IPS DF 19.7 (cell line): ENCODE measurements at places on chromosomes 2 and 18.

DNA sequence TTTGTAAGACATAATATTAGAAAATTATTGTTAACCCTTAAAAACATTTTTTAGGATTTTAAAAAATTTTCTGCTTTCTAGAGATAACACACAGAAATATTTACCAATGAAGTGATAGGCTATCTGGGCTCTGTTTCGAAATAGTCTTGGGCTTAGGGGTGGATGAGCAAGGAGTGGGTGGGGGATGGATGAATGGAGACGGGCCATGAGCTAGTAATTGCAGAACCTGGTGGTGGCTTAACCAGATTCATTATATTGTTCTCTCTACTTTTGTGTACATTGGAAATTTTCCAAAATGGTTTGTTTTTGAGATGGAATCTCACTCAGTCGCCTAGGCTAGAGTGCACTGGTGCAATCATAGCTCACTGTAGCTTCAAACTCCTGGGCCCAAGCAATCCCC lies 89.6 kb downstream of the TCF7L1 start:
- DNase-seq = no peak

DNA sequence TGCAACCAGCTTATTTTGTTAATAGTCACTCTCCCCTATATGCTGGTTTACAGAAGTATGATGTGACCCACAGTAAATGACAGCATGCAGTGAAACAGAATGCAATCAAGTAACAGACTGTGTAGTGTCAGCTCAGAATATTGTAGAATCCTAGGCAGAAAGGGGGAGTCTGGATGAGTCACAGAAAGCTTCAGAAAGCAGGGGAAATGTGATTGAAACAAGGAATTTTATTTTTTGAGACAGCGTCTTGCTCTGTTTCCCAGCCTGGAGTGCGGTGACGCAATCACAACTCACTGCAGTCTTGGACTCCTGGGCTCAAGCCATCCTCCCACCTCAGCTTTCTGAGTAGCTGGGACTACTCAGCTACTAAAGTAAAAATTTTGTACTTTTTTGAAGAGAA lies 219.9 kb upstream of the FBXO11 start:
- no peak for DNase-seq

DNA sequence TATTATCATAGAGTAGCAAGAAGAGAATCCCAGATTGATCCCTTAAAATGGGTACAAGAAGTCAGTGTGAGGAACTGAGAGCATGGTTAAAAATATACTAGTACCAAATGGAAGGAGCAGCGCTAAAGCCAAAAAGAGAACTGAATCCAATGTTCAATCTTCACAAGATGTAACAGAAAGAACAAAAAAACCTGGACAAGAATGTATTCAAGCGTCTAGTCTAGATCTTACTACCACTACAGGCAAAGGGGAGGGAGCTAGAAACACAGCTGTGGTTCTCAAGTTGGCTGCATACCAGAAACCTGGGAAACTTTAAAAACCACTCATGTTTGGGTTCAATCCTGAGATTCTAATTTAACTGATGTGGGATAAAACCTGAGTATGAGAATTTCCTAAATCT lies 57.5 kb downstream of the PIAS2 start:
- no peak for DNase-seq

- DNase-seq = no peak
Measured at GRCh38 chr18:35122586-35123224, 81.5 kb downstream of the MAPRE2 start.

GRCh38 chr2:195984923-195985726 lies 83.5 kb downstream of the DNAH7 start:
- no peak for DNase-seq

GRCh38 chr2:150280231-150280630 lies 207.2 kb downstream of the RND3 start:
- no peak for DNase-seq

- no peak for DNase-seq
Measured at GRCh38 chr18:12598181-12598930, 59.6 kb downstream of the SPIRE1 start.

GRCh38 chr2:85753525-85754312 lies at the start of gene ATOH8:
ATOH8 (plus strand) TSS chr2:85753991; CDS start chr2:85754190, 199 bp downstream.
- no peak for DNase-seq

DNA sequence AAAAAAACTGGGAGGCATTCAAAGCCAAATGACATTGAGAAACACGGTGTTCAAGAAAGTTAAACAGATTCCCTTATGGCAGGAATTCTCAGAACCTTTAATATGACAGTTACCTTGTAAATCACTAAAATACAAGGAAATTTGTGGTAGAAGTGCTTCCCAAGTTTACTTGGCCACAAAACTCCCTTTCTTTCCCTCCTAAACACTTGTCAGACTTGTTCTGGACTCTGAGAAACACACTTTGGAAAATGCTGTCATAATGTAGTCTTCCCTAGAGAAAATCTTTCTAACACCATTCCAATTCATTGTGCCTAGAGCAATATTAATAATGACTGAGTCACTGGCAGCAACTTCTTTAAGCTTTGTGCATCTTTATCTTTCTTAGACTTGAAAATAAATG lies 140.4 kb downstream of the ANKRD44 start:
- DNase-seq = no peak

DNA sequence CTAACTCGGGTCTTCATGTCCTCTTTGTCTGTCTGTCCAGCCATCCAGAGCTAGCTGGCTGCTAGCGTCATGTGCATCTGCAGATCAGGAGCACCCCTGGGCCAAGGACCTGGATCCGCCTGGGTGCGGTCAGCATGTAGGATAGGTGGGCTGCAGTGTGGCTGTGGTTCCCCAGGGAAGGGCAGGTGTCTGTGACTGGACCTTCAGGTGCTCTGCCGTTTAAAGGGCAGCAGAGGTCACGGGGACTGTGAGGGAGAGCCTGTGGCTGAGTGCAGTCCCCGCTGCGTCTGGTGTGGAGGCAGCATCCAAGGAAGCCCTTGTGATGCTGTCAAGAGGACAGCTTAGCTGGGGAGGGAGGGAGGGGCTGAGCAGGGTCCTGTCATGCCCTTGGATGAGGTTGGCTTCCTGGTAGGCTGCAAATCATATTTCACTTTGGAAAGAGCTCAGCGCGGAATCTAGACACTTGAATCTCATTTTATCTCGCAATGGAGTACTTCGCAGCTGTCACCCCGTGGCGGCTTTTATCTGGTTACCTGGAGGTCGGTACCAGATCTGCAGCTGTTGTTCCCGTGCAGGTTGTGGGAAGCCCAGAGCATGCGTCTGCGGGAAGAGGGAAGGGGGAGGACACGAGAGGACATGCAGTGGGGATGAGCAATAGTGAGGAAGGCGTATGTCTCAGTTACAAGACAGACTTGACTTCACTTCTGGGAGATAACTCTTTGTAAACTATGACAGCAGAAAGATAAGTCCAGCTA lies 5.9 kb upstream of the RALB start:
- no peak for DNase-seq

- no peak for DNase-seq
Measured at GRCh38 chr18:58871514-58872420, 7.1 kb downstream of the ZNF532 start.

- peak; percentile 30 for DNase-seq
Measured at GRCh38 chr2:170005702-170006101, 172.2 kb upstream of the MYO3B start.

DNA sequence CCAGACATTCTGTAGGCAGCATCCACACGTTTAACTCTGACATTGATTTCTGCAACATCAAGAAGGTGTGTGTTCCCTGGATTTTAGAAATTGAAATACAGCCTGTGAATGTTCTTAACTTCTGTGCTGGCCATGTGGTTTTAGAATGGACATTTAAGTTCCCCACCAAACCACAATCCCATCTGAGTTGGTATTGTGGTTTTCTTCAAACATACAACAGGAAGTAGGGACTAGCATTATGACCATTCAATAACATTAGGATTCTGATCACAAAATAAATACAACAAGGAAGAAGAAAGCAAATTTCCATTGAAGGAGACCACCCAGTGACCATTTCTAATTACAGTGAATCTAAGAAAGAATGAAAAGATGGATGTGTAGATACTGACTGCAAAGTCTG lies 51.2 kb downstream of the MAP3K20 start:
- DNase-seq = no peak

DNA sequence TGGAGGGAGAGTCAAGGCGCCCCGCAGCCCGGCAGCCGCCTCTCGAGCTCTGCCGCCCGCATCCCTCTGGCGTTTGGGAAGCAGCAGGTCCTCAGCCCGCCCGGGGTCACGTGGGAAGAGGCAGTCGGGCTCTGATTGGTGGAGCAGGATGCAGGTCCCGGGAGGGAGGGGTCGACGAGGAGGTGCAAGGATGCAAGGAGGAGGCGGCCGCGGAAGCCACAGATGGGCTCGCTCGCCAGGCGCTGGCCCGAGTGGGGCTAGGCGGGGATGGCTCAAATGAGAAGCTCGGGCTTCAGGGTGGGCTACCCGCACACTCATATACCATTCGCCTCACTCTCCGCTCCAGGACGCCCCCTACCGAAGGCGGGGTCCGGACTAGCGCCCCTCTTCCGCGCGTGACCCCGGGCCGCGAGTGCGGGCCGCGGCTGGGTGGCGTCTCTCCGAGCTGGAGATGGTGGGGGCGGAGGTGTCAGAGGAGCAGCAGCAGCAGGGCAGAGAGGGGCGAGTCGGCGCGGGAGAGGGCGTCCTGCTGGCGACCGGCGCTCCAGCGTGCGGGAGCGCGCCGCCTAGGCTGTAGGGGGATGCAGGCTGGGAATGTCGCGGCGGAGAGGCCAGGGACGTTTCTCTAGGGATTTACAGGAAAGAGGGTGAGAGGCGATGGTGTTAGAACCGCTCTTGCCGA lies at the start of gene TMEFF2:
TMEFF2 (minus strand) TSS at position 68 of the 682 bp plus-strand sequence. CDS start 409 bp downstream, outside the sequence.
- peak; percentile 64 for DNase-seq

- peak; percentile 45 for DNase-seq
Measured at GRCh38 chr2:70328921-70329561, 27.2 kb upstream of the FAM136A start.

DNA sequence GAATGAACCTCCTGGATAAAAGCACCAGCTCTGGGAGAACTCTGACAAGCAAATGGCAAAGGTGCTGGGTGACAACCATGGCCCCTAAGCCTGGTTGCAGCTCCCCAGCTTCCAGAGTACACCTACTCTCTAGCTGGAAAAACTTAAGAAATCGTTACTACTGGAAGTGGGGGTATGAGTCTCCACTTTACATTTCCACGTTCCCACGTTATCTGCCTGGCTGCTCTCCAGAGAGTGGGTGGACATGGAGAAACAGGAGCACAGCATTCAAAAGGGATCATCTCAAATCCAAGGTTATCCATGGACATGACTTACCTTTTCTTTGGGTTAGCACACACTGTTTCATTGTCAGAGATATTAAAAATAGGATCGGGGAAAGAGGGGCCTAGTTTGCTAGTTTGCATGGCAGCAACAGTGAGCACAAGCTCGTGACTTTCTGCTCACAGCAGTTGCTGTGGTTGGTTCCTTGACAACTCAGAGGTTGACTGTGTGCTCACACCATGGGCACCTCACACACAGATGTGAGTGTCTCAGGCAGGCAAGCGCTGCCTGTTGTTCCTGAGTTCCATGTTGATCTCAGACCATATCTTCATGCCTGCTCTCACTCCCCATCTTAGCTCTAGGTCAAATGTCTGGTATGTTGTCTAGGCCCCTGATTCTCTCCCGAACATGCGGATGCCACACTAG lies 32.5 kb downstream of the PTPN18 start:
- DNase-seq = no peak

- no peak for DNase-seq
Measured at GRCh38 chr2:15969214-15969613, 28.9 kb downstream of the MYCN start.

DNA sequence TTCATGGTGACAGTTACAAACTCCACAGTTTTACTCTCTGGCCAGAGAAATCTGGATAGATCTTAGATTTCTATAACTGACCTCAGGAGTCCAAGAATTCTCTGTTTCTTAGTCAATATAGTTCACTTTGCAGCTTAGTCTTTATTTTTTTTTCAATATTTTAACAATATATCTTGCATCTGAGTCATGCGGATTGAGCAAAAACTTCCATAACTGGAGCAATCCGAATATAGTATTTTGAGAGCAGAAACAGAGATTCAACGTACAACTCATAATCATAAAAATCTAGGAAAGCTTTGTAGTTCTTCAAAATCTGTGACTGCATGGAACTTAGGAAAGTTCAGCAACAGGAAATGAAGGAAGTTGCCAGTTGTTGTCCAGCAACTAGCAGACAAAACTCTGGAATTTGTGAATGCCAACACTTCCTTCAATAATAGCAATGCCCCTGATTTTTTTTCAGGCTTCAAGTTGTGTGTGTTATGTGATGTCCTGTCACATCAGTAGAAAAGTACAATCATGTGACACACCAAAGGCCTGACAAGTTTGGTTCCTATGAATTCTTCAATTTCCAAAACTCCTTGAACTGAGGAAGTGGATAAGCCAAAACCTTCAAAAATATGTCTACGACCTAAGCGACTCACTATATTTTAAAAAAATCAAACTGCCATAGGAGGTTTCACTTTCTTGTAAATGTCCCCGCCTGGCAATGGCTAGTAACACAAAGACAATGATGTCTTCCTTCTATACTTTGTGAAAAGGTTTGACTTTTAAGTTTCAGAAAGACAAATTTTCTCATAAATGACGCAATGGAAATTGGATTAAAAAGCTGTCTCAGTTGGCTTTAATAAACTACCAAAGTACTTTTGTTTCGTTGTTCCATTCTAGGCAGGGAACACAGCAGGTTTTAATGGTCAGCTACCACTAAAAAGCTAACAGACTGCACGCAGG lies 510.6 kb downstream of the ERBB4 start:
- no peak for DNase-seq

DNA sequence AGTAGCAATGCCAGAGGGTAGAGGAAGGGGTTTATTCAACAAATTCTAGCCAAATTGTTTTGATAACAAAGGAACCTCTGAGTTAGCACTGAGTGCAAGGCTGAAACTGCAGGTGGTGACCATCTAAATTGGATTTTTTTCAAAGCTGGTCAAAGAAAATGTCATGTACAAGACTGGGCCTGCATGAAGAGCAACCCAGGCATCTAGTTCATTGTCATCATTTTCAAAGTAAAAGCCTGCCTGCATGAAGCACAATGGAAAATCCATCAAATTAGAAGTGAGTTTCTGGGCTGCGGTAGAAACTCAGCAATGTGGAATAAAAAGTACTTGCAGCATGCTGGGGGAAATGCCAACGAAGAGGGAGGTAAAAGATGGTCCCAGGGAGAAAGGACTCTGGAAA lies 80.8 kb upstream of the PPP1CB start:
- no peak for DNase-seq

- no peak for DNase-seq
Measured at GRCh38 chr2:220959391-220959802, 612.7 kb downstream of the EPHA4 start.

- no peak for DNase-seq
Measured at GRCh38 chr2:208326016-208326415, 60.0 kb downstream of the PIKFYVE start.

DNA sequence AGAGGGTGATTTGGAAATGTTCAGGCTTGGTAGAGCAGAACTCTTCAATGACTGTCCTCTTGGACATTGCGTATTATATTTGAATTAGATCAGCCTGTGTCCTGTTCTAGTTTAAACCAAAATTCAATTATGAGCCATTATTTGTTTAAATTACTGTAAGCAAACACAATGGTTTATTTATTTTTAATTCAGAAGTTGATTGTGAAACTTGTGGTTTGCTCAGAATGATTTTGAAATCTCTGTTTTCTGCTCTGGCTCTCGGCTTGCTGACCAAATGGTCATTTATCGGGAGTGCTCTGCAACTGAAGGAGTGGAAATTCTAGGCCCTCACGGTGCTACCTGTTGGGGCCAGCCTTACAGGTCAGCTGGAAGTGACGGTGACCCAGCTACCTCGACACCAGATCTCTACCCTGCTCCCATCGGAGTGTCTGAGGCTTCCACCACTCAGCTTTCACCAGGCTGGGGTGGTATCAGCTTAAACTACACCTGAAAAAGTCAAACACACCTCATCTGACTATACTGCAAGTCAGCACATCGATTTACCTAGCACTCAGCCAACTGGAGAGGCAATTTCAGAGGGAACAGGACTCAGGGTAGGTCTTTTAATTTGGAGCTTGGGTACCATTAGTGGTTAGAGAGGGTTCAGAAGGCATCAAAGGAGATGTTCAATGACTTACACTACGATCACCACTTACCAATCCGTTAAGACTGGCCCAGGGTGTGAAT lies 36.8 kb upstream of the GPD2 start:
- no peak for DNase-seq
